ENCODE measurements at places on chromosomes 7 and 10. TPM values are rescaled to one million over a fixed set of nuclear protein-coding genes. Genes with fewer than 3 reads are reported as not detected.

ZPBP gene
- not detected for total RNA-seq

SPDYE2B gene
- total RNA-seq = not detected

PNLIPRP3 gene
- not detected for total RNA-seq

LRRN3 gene
- 1.7 TPM for total RNA-seq

BTRC gene
- 17.8 TPM for total RNA-seq

NEUROD6 gene
- not detected for total RNA-seq

PDE6C gene
- total RNA-seq = not detected

TRUB1 gene
- 8.0 TPM for total RNA-seq

AZGP1 gene
- total RNA-seq = not detected

CHN2 gene
- total RNA-seq = 1.7 TPM

C1QL3 gene
- not detected for total RNA-seq

STOX1 gene
- 0.30 TPM for total RNA-seq

GPR15LG gene
- total RNA-seq = not detected

THSD7A gene
- total RNA-seq = 0.02 TPM

FGFR2 gene
- total RNA-seq = 3.1 TPM

ACTL6B gene
- not detected for total RNA-seq

PTPRN2 gene
- total RNA-seq = 1.6 TPM

SLC26A3 gene
- not detected for total RNA-seq

KLLN gene
- 0.54 TPM for total RNA-seq

KCP gene
- 0.22 TPM for total RNA-seq

UTF1 gene
- total RNA-seq = not detected

GBX1 gene
- total RNA-seq = not detected

PPP1R3A gene
- not detected for total RNA-seq

ARPC1A gene
- total RNA-seq = 42.5 TPM

MAGI2 gene
- not detected for total RNA-seq
